NCI-H524 (cell line): ENCODE measurements at places on chromosomes 5 and 9.
A peak's percentile ranks its signal among the peaks of the same experiment; 100 is the strongest.

DNA sequence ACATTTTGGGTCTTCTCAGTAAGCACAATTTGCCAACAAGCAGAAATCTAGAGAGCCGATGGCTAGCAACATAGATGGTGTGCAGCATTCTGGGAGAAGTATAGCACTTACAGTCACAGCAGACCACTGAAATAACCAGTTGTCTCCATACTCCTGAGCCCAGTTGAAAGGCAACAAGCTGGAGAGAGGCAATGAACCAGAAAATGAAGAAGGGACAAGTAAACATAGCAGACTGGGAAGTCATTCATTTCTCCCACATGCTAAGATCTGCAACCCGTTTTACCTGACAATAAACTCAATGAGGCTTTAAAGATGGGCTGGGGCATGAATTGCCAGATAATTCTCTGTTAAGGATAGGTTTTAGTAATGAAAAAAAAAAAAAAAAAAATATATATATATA, 575.6 kb upstream of the GRAMD2B start:
- DNase-seq: no peak

DNA sequence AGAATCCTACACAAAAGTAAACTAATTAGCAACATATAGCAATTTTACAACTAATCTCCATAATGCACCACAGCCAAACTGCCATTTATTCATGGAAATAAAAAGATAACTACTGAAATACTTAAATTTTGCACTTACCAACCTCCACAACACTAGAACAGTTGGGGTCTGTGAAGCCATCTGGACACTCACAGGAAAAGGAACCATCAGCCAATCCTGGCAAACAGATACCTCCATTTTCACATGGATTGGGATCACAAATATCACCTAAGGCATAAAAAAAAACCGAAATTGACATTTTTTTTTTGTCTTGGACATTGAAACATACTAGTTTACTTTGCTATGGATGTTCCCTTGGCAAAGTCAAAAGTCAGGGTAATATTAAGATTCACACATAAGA, 130.7 kb downstream of the EDIL3 start:
- peak; percentile 56 for DNase-seq

GRCh38 chr5:6759401-6759800, 46.2 kb downstream of the TENT4A start:
- DNase-seq: no peak

DNA sequence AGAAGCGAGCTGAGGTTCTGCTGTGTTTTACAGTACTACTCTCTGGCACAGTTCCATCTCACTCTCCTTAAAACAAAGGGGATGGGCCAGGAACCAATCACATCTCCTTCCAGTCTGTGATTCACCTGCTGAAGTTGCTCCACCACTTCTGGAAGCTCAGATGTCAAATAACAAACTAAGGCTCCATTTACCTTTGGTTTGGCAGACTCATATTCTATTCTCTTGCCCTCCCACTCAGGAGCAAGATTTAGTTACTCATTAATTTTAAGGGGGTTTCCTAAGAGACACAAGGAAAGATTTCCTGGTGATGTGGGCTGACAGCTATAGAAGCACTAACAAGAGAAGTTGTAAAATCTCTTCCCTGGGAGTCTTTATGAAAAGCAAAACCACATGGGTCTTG, 37.8 kb upstream of the KIF2A start:
- DNase-seq: no peak

DNA sequence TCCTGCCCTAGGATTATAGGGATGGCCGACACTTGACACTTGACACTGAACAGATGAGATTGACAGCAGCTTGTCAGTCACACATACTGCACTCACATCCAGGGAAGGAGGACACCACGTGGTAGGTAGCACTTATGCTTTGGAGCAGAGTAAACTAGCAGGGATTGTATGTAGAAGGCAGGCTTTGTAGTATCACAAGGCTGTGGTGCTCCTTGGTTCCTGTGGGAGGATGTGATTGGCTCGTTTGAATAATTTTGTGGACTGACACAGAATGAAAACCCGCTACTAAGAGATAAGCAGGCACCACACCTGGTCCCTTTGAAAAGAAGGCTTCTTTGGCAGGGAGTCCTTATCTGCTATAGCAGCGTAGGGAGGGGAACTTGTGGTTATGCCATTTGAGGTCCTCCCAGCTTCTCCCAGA, 63.6 kb upstream of the IL12B start:
- peak; percentile 5 for DNase-seq

- DNase-seq: no peak
Observed at GRCh38 chr9:108105885-108106284, 616.3 kb upstream of the KLF4 start.

GRCh38 chr9:36731068-36731956, 158.6 kb downstream of the MELK start:
- DNase-seq: no peak

GRCh38 chr9:99309141-99309939, 87.3 kb downstream of the SEC61B start:
- no peak for DNase-seq

GRCh38 chr5:87210743-87211142, 56.9 kb upstream of the RASA1 start:
- DNase-seq: no peak

DNA sequence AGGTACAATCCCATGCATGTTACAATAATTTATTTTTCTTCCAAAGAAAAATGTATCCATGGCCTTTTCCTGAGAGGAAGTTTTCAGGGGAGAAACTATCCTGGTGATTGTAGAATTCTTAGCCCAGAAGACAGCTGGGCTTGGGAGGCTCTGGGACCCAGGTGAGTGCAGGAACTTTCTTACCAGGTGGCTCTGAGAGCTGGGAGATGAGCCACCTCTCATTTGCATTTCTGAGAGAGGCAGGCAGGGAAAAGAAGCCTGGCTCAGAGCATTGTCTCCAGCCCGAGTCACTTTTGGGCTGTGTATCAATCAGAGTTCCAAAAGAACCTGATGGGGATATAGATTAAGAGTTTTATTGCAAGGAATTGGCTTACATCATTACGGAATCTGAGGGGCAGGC, 52.7 kb downstream of the ALG2 start:
- DNase-seq: no peak

DNA sequence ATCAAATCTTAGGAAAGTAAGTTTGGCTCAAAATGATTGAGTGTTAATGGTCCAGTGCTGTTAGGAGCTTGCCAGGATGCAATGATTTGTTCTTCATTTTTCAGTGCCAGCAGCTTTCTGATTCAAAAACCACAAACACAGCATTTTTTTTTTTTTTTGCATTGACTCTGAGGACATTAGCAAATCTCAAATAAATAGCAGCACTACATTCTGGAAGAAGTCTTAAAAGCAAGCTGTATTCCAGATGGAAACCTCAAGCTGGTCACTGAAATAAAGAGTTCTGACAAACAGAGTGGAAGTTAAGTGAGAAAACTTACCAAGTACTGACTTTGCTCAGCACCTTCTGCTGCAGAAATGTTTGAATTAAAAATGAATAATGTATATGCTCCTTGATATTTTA, 1653.1 kb upstream of the CDH9 start:
- no peak for DNase-seq

- DNase-seq: no peak
Observed at GRCh38 chr9:12133416-12133815, 559.8 kb upstream of the TYRP1 start.

DNA sequence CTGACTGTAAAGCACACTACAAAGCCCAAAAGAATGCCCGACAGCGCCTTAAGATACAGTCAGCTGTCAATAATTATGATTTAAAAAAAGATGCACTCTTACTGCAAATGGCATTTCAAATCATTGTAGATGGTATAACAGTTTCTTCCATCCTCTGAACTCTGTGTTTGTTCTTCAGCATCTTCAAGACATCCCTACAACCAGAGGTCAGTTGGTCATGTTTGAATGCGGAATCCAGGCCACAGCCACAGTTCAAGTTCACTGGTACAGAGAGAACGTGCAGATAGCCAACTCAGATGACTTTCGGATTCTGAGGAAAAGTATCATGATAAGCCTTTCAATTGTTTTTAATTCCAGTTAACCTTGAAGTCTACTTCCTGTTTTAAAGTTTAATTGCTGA, 8.7 kb upstream of the MYOT start:
- DNase-seq: no peak

DNA sequence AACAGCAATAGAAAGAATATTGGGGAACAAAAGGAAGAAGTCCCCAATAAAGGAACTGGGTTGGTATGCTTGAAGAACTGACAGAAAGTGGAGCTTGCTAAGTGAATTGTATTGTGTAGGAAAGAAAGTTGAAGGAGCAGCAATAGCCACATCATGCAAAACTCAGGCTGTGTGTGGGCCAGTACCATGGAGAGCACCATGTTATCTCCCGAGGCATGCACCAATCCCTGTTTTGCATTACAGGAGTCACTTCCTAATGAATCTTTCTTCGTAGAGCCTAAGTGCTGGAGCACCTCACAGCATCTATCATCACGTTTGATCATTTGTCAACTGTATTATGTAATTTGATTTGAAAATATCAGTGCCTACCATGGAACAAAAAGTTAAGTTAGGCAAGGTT, 137.7 kb upstream of the NMUR2 start:
- DNase-seq: no peak

- no peak for DNase-seq
Observed at GRCh38 chr9:84796404-84796803, 126.9 kb downstream of the NTRK2 start.

- no peak for DNase-seq
Observed at GRCh38 chr5:157049605-157050004, 9.3 kb downstream of the HAVCR1 start.

DNA sequence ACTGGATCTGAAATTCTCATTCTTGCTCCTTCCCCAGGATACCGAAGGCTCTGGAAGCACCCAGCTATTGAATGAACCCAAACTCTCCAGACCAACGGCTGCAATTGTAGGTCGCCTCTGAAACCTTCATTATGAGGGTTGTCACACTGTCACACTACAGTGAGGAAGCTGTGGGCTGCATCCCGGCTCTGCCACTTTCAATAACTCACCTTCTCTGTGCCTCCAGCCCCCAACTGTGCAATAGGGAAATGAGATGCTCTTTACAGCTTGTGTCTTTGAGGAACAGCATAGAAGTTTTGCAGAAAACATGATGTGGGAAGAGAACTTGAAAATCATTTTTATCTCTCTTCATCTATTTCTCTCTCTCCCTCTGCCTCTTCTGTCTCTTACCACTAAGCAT, 69.6 kb upstream of the TGFBR1 start:
- DNase-seq: no peak

DNA sequence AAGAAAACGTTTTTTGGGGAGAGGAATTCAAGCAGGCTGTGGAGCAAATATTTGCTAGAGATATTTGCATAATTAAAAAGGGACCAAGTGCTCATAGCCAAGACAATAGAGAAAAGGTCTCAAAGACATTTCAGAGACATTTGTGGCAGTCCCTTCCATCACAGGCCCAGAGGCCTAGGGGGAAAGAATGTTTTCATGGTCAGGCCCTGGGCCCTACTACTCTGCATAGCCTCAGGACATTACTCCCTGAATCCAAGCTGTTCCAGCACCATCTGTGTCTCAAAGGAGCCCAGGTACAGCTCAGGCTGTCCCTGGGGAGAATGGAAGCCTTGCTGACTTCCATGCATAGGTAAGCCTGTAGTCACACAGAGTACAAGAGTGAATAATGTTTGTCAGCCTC, 113.0 kb upstream of the KIF2A start:
- no peak for DNase-seq

DNA sequence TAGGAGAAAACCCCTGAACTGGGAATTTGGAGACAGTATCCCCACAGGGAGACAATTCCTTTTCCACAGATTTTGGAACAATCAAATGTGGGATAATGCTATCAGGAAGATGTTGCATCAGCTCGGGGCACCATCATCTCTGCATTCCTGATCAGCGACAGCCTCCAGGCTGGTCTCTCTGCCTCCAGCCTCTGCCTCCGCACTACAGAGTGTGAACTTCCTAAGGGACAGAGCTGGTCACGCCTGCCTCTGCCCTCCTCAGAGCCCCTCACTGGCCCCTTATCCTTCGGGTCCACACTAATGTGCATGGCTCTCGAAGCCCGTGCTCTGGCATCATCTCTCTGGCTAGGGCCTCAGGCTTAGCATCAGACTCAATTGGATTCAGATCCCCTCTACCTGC, 8.6 kb downstream of the FOXI1 start:
- no peak for DNase-seq

DNA sequence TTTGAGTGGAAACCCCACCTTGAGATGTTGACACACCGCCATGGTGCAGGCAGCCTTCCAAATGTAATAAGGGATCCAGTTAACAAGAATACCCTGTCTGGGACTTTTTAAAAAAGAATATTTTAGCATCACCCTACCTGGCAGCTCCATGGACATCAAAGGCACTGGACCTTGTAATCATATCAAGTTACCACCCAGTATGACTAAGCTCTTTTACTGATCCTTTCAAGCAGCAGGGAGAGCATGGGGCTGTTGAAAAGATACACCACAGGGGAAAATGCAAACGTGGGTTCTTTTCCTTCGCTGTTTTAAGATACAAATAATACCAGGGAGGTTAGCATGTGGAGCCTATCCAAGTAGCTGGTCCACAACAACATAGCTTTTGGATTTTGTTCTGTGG, 211.2 kb downstream of the SAXO1 start:
- no peak for DNase-seq

DNA sequence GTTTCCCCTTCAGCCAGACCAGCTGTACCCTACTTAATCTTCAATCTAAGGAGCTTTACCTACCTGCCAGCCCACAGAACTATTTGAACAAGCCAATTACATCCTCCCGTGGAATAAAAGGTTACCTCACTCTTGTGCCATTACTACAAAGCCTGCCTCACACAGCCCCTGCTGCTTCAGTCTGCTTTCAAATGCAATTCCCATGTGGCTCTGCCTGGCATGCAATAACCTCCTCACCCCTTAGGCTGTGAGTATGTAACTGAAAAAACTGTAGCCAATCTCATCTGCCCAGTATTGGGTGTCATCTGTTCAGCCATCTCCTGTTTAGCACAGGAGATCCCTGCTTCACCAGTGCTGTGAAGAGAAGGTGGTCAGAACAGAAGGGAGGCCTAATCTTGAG, 6.1 kb upstream of the GCNT1 start:
- DNase-seq: no peak

DNA sequence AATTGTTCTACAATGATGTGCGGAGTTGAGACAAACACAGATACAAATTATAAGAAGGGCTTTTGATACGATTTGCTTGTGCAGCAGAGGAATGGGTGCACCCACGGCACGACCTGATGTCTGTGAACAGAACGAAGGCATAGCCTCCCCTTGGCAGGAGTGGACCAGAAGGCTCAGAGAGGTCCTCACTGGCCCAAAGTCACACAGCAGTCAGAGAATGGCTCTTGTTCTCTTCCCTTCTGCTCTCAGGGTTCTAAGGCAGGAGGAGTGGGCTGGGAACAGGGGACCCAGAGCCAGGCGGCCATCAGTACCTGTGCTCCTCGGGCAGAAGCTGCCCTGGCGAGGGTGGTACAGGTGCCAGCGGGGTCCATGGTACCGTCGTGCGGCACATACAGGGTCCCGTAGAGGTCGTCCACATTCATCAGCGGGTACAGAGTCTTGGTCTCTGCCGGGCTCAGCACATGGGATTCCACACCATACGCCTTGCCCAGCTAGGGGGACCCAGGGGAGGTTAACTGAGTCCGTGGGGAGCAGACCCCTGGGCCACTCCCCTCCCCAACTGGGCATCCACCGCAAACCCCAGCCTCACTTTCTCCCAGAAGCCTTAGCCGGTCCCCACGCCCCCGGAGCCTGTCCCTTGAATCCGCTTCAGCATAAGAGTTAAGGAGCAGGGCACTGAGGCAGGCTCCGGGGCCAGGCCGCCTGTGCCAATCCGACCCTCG, 7.0 kb downstream of the SARDH start:
- no peak for DNase-seq
